ENCODE measurements at places on chromosomes 7 and 10.

GRCh38 chr7:42961170-42961569 is 29.0 kb downstream of the MRPL32 start:
- DNase-seq: no peak

DNA sequence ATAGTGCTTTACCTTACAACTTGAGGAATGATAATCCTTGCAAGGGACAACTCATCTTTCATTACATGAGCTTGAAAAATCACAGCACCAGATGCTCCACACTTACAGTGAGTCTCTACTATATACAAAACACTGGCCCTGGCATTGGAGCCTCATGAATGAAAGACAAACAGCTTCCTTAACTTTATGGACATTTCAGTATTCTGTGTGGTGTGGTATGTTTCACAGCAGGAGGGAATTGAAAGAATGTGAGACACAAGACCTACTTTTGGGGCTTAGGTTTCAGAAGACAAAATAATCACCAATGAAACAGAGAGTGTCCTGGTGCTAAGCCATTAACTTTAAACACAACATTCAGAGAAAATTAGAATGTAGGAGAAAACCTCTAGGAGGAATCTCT is 1249.6 kb downstream of the XPNPEP1 start:
- DNase-seq: no peak

- no peak for DNase-seq
Observed at GRCh38 chr7:157926521-157927150, 589.8 kb downstream of the DNAJB6 start.

DNA sequence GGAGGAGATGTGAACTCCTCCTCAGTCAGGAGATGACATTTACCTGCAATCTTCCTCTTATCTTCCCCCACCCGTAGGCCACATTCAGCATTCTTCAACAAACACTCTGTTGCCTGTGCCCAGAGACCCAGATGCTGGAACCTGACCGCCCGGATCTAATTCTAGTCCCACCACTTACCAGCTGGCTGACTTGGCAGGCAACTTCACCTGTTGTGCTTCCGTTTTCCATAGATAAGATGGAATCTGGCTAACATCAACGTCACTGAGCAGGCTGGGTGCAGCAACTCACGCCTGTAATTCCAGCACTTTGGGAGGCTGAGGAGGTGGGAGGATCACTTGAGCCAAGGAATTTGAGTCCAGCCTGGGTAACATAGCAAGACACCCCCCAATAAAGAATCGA is 21.3 kb upstream of the FXYD4 start:
- no peak for DNase-seq

DNA sequence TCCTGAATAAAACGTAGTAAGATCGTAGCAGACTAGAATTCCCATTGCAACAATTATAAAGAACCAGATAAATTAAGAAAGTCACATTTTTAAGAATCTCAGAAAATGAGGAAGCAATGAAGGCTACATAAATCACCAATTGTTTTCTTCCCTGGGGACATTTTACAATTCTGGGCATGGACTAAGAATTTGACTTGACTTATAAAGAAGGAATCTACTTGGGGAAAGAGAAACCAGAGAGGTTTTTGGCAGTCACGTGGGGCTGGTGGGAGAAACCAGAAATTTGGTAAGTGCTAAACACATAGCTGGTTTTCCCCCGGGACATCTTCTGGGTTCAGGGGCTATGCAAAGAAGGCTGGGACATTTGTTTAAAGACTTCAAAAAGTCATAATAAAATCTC is 109.8 kb upstream of the IL6 start:
- DNase-seq: no peak

GRCh38 chr10:123986736-123987135 is 95.1 kb upstream of the CPXM2 start:
- DNase-seq: no peak

- no peak for DNase-seq
Observed at GRCh38 chr10:79073784-79074432, 5.1 kb downstream of the ZMIZ1 start.

GRCh38 chr10:89352802-89353201 is 25.0 kb downstream of the IFIT3 start:
- DNase-seq: no peak

DNA sequence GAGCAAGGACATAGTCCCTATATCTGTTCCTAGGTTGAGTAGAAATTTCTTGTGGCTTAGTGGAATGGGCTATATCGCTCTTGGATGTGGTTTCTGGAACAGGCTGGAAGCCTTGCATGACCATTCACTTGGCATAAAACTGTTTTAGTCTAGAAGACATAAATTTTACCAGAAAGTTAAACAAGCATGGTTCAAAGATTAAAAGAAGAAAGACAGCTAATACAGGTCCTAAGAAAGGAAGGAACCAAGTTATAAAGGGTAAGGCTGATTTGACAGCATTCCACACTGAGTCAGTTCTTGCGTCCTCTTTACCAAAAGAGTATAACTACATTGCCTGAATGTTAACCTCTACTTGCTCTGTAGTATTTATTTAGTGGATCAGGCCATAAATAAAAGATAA is 724.2 kb downstream of the SORCS1 start:
- DNase-seq: no peak

GRCh38 chr7:13312307-13312706 is 624.9 kb downstream of the ARL4A start:
- no peak for DNase-seq

DNA sequence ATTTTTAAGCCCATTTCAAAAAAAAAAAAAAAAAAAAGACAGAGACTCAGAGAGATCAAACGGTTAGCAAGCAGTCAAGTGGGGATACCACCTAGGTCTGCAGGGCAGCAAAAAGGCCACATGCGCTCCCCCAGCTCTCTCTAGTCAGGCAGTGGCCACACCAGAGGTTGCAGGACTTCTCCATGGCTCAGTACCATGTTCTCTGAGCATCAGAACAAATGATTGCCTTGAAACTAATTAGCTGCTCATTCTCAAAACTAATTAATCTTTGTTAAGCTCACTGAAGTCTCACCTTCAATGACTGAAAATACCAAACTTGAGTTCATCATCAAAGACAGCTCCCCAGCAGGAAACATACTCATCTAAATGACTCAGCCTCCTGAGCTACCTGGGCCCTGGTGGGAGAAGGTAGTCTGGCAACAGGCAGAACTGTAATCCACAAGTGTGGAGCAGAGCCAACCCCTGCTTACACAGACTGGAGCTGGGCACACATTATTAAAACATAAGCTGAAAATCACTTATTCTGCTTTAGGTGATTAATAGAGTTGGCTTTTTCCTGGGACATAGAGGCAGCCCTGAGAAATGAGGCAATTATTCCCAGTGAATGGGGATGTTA is 319.6 kb downstream of the GRID1 start:
- no peak for DNase-seq

DNA sequence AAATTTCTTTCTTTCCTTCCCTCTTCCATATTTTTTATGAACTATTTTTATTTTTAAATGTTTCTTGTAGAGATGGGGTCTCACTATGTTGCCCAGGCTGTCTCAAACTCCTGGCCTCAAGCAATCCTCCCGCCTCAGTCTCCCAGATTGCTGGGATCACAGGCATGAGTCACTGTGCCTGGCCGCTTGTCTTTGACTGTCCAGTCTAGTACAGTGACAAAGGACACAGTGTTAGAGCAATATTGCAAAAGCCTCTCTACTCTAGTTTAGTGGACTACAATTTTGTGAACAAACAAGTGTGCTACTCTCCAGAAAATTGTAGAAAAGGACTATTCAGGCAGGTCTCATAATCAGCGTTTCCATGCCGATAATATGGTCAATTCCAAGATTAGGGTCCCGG is 11.0 kb downstream of the CPA4 start:
- DNase-seq: no peak

GRCh38 chr7:44897309-44897708 is 12.0 kb upstream of the PURB start:
- DNase-seq: no peak
